ENCODE measurements at places on chromosomes 5 and 9. TPM values are rescaled to one million over a fixed set of nuclear protein-coding genes. Genes with fewer than 3 reads are reported as not detected.

Gene CBY3
- total RNA-seq, result not detected

Gene SLC27A6
- 0.71 TPM for total RNA-seq

DNA sequence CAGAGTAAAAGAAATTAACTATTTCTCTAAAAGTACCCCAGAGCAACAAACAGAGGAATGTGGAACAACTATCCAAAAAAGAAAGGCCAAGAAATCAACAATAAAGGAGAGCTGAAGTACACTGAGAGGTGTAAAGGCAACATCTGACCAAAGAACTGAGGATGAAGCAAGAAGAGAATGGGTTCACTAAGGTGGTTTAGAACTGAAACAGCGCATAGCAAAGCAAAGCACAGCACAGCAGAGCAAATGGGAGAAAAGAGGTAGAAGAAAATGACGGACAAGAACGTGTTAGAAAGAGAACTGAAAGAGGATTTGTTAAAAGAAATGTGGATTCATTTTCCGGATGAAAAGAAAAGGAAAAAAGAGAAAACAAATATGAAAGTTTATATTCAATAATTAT, 25.8 kb downstream of the RFX3 start:
- DNase-seq, result no peak

DNA sequence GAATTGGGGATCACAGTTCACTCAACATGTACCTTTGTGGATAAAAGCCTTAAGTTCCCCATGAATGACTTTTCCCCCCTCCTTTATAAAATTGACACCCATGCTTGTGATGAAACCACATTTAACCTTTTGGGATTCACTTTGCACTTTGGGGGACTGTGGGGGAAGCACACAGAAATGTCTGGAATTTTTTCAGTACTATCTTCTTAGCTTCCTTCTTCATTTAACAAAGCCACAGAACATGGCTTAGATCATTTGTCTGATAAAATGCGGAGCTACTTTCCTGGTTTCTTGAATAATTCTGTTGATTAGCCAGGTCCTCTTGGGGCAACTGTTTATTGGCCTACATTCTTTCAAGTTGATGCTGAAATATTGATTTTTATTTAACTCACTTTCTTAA, 29.9 kb downstream of the TNFSF15 start:
- DNase-seq, result no peak

DNA sequence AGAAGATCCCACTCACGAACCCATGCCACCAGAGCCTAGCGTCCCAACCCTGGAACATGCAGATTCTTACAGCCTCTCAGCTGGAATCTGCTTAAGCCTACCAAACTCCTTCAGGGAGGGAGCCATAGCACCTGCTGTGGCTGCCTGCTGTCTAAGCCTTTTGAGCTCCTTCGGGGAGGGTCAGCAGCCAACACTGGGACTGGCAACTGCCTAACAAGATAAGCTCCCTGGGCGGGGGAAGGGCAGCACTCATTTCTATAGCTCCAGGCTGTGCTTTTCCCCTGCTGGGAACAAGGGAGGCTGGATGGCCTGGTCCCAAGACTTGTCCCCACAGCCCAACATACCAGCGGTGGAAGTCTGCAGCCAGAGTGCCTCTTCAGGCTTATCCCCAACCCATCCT, 199.1 kb upstream of the OR13F1 start:
- DNase-seq, result no peak

DNA sequence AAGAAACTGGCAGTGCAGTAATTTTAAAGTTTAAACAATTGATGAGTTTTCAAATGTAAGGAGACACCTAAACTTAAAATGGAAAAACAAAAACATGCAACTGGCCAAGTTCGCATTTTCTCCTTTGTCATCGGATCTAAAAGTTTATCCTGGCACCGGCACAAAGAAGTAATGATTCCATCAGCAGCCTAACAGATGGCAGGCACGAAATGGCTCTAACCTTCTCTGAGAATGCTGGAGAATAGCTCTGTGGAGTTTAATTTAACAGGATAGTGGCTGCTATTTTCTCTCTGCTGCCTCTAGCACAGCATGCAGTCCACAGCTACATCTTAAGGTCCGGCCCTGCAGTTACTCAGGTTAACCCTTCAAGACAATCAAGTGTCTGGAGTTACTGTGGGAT, 82.2 kb downstream of the PRELID2 start:
- DNase-seq, result no peak

DNA sequence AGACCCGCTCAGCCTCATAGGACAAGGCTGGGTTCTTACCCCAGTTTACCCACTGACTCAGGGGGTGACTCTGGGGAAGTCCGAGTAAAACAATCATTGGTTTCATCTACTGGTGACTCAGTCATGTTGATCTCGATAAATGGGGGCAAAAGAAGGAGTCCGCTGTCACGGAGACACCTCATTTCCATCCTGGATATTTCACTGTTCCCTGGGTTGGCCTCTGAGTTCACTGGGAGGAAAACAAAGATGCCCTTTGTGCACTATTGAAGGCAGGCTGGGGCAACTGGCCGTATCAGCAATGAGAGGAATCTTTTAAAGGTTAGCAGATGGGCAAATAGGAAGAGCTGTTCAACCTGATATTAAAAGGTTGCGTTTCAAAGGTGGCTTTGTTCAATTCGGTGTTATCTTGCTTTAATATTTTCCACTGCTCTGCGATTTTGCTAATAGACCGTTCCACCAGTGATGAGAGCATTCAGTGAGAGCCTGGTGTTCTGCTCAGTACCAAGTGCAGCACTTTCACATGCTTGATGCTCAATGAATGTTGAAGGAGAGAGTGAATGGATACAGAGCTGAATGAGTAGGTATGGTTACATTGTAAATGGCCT, 110.2 kb upstream of the EGFLAM start:
- no peak for DNase-seq

DNA sequence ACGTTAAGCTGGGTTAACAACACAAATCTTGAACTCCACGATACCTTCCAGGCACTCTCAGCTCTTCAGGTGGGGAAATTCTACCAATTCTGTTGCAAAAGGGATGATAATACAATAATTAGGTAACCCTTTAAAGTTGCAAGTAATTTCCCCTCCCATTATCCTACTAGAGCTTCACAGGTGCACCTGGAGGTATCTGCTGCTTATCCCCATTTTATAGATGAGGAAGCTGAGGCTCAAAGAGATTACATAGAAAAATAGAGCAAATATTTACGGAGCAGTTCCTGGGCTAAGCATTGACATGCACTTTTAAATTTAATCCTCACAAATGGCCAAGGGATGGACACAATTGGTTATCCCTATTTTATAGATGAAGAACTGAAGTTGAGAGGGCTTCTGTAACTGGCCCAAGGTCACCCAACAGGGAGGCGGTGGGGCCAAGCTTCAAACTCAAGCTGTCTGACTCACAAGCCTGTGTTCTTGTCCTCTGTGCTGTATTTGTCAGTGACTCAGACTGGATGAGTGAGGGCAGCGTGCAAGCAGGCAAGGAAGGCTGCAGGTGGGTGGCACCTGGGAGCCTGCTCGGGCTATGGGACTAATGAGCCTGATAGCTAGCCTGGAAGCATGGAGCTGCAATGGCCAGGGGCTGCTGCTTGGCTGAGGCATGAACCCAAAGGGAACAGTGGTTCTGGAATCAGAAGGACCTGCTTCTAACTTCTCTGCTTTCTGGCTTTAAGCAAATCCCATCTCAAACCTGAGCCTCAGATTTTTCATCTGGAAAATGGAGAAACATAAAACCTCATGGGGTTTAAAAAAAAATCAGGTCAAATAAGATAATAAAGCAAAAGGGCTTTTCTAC, 105.5 kb downstream of the PDE6A start:
- no peak for DNase-seq
